ENCODE measurements at places on chromosomes 4 and X.

- DNase-seq: no peak
Observed at GRCh38 chr4:2822461-2823300, 21.0 kb upstream of the ADD1 start.

DNA sequence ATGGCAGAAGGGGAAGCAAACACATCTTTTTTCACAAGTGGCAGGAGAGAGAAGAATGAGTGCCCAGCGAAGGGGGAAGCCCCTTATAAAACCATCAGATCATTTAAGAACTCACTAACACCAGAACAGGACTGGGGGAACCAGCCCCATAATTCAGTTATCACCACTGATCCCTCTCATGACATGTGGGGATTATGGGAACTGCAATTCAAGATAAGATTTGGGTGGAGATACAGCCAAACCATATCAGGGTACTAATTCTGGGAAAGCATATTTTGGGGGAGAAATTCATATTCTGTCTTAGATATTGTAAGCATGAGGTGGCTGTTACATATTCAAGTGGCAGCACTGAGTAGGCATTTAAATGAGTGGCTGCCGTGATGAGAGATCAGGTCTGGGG, 87.8 kb downstream of the RAPGEF2 start:
- DNase-seq: no peak

DNA sequence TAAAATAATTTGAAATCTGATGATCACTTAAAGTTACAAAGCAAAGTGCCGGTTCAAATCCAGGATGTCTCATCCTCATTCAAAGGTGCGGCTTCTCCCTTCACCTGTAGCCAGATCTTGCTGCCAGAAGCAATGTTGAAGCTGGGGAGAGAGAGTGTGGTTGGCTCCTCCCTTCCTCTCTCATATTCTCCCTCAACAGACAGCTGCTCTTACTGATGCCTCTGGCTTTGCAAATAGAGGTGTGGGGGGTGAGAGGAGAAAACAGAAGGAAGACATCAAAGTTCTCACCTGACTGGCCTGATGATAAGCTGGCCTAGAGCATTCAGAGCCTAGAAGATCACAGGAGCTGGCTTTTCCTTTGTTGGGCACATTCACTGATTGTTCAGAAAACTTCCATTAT, 28.3 kb upstream of the BTC start:
- DNase-seq: no peak

- no peak for DNase-seq
Observed at GRCh38 chrX:106243376-106243775, 75.3 kb downstream of the PWWP3B start.

- no peak for DNase-seq
Observed at GRCh38 chrX:154320406-154320805, 24.8 kb downstream of the TKTL1 start.

DNA sequence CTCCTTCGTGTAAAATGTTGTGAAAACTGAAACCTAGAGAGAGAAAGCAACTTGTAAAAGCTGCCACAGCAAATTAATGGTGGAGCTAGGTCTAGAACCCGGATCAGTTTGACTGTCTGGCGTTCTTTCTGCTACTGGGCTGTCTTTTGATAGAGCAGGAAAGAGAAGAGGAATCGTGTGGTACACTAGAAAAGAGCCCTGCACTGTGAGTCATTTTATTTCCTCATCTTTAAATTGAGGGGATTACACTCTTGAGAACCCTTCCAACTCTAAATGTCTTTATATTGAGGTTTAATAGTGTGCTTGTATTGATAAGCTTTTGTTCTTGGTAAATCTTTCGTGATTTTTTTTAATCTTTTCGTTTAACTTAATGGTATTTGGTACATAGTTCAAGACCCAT, 4.3 kb downstream of the WDR44 start:
- no peak for DNase-seq

GRCh38 chr4:45897946-45898585, 225.8 kb downstream of the GABRG1 start:
- no peak for DNase-seq

DNA sequence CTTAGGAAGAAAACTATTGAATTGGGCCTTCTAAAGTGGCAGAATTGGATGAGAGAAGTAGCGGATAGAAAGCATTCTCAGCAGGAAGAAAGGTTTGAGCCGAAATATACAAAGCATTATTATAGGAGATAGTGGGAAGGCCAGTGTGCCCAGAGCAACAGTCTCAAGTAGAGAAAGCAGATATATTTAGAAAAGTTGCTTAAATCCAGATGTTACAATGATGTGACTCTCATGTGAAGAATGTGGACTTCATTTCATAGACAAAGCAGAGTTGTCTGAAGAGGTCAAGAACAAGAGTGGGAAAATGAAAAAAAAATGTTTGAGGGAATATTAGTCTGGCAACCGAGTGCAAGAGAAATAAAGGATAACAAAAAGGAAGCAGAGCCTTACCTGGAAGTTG, 66.9 kb downstream of the SYNPO2 start:
- no peak for DNase-seq

DNA sequence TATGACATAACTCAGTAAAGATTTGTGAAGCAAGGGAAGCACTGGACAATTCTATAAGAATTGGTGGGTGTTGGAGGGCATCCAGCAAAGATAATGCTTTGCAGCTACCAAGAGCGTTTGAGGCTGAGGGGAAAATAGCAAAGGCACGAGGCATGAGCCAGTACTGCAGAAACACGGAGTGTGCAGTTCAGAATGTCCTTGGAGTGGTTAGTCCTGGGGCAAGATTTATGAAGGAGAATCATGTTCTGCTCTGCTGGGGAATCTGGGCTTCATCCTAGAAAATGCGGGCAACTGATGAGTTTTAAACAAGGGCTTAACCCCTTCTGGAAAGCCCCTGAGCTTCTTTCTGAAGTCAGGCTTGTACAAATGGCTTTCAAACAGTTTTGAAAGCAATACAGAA, 452.5 kb downstream of the IL15 start:
- no peak for DNase-seq

DNA sequence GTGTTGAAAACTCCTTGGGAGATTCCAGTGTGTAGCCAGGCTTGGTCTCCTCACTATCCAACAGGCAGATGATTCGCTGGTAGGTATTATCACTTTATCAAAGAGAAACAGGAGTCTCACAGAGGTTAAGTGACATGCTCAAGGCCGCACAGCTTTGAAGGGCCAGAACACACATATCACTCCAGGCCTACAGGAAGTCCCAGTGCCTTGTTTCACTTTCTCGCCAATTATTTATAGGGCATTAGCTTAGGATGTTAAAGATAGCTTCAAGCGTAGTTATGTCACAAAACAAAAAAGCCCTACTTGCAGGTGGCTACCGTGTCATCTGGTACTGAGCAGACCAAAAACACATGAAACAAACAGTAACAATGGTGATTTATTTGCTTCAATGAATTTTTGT, 13.2 kb downstream of the ATP8A1 start:
- DNase-seq: no peak

GRCh38 chr4:156751486-156751885, 220.1 kb downstream of the PDGFC start:
- no peak for DNase-seq

DNA sequence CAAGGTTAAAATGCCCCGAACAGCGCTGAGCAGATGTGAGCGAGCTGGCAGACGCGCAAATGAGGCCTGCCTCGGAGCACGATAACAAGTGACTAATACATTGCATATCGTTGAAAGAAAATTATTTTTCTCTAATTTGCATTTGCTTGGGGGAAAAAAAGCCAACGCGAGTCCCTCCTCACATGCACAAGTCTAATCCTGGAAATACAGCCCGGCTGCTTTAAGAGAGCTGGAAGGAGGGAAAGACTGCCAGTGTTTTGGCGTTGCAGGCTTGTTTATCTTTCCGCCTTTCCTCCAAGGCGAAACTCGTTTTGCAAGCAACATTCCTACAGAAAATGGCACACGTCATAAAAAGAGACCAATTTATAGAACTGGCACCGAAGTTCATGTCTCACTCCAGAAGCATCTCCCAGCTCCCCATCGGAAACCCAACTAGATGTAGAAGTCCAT, 12.6 kb downstream of the BCOR start:
- DNase-seq: peak; percentile 80

GRCh38 chr4:48853604-48854394, 22.9 kb downstream of the OCIAD1 start:
- DNase-seq: no peak

DNA sequence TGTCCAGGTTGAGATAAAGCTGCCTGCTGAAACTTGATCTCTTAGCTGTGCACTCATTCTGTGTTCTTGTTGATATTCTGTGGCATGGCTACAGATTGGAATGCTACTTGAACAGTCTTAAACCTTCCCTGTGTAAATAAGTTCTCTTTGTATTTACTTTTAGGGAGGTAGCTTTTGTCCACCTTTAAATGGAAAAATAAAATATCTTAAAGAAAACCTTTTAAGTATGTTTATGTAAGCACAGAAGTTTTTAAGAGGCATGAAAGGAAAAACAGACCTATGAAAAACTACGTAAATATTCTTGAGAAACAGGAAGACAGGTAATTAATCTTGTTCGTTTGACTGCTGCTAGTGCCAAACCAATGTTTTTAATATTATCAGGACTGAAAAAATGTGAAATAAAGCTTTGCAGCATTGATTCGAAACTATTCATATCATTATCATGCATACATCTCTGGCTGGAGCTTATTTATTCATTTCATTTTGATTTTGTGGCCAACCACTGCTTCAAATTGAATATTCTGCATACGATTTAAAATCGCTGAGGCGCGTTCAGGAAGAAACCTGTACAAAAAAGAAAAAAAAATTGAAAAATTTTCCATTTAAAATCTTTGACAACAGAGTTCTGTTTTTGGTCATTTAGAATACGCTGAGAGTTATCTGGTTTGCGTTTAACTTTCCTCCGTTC, 17.8 kb downstream of the HSD17B13 start:
- no peak for DNase-seq

DNA sequence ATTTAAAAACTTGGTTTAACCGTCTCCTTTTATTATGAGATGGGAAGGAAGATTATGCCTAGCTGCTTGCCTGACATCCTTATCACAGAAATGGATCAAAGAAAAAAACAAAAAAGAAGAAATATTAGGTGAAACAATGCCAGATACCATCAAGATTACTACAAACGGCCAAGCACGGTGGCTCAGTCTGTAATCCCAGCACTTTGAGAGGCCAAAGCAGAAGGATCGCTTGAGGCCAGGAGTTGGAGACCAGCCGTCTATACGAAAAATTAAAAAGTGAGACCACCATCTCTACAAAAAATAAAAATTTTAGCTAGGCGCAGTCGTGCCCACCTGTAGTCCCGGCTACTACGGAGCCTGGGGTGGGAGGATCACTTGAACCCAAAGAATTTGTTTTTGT, 2.3 kb downstream of the FRYL start:
- no peak for DNase-seq

DNA sequence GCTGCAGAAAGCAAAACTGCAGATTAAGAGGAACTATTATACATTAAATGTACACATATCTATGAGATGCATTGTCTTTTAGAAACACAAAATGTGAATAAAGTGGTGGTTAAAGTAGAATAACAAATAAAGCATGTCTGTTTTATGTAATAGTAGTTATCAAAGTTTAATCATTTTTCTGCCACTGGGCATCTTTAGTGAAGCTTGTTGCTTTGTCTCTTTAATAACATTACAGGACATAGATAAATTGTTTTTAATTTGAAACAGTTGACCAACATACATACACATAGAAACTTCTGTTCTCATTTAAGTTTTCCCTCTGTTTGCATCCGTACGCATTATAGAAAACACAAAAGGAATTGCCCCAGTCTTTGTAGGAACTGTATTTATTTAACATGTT, 1700.0 kb upstream of the ADGRL3 start:
- DNase-seq: no peak

- DNase-seq: peak; percentile 15
Observed at GRCh38 chrX:68681443-68681941, 34.0 kb downstream of the STARD8 start.

GRCh38 chrX:38654302-38654701, 93.0 kb downstream of the TSPAN7 start:
- DNase-seq: no peak

- no peak for DNase-seq
Observed at GRCh38 chr4:101037249-101037648, 310.1 kb downstream of the PPP3CA start.

- no peak for DNase-seq
Observed at GRCh38 chr4:182843808-182844325, 73.3 kb downstream of the DCTD start.

DNA sequence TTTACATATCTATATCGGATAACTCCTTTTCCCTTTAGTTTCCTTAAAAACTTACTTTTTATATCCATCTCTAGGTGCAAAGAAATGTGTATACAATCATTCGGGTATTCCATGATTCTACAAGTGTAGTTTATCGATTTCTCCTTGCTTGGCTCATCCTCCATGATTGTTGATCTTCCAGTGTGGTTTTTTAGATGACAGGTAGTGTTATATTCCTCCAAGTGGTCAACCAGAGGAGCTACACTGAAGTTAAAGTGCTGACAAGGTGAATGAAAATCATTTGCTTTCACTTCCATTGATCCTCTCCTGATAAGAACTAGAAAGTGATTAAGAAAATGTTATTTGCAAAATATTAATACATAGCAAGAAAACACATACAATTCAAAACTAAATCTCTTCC, 38.5 kb downstream of the TMEM156 start:
- DNase-seq: no peak

- no peak for DNase-seq
Observed at GRCh38 chr4:24417206-24417605, 167.1 kb downstream of the DHX15 start.

DNA sequence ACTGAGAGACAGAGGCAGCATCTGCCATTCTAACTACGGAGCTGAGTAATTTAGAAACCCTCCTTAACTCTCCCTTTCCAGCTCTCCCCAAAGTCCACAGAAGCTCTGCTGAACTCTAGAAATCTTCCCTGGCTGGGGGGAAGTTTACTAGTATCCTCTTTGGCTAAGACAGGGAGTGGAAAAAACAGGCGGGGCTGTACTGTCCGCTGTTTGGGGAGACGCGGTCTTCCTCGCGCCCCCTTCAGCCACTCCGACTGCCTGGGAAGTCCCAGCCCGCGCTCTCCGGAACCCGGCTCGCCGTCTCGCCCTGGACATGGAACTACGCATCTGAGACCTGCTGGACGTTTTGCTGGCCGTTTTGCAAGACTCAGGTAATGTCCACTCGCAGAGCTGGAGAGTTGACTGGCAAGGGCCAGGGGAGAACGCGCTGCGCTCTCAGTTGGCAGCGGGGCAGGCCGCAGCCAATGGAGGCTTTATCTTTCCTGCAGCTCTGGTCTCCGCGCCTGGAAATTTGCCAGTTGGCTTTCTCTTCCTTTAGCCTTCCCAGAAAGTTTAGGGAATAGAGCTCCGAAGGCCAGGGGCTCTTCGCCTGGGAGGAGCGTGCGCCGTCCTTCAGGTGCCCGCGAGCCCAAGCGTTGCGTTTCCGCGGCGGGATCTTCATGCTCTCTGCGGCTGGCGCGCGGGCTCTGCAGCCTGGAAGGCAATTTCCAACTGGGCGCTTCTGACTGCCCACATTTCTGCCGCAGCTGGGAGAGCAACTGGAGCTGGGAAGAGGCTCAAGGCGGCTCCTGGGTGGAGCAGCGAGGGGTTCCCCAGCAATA, 892 bp downstream of the IL1RAPL2 start:
- DNase-seq: no peak

DNA sequence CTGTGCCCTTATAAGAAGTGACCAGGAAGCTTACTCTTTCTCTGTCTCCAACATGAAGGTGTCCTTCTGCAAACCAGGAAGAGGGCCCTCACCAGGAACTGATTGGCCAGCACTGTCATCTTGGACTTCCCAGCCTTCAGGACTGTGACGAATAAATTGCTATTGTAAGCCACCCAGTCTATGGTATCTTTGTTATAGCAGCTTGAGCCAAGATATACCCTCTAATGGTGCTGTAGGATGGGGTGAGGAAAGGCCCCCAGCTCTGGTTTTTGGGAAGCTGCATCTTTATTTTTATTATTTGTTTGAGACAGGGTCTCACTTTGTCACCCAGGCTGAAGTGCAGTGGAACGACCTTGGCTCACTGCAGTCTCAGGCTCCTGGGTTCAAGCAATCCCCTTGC, 1.2 kb upstream of the MGST2 start:
- DNase-seq: no peak

Data from AG09319 (cell line).